ENCODE measurements at places on chromosomes 5 and 9.

DNA sequence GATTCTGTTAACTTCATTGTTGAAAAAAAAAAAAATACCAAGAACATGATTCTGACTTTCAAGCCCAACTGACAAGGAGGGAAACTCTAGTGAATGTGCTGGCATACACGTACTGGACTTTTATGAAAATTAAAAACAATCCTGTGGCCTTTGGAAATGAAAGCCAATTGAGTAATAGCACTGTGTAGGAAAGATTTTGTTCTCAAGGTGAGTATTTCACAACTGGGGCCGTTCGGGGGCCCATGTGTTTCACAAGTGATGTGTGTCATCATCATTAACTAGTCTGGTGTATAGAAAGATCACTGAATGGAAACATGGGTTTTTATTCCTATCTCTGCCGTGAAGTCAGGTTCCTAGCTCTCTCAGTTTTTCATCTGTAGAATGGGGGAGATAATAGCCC is 605.0 kb upstream of the CLINT1 start:
- DNase-seq, result no peak

DNA sequence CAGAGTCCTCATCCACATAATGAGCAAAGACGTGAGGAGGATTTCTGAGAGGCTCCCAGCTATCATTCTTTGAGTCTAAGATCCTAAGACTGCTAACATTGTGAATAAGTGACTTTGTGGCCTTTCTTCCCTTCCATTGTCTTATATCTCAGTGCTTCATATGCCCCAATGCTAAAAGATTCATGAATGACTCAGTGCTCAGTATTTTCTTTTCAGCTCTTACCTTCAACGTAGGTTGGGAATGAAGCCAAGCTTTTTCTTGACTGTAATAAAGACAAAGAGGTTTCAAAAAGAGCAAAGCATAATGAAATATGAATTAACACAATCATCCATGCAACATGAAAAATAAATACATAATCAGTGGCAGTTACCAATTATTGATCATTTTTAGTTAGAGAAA is 146.4 kb downstream of the ENTREP1 start:
- DNase-seq, result peak; percentile 9

- no peak for DNase-seq
Measured at GRCh38 chr5:161850491-161850890, 2.6 kb downstream of the GABRA1 start.

GRCh38 chr9:101993771-101994170 is 255.3 kb upstream of the GRIN3A start:
- peak; percentile 2 for DNase-seq

DNA sequence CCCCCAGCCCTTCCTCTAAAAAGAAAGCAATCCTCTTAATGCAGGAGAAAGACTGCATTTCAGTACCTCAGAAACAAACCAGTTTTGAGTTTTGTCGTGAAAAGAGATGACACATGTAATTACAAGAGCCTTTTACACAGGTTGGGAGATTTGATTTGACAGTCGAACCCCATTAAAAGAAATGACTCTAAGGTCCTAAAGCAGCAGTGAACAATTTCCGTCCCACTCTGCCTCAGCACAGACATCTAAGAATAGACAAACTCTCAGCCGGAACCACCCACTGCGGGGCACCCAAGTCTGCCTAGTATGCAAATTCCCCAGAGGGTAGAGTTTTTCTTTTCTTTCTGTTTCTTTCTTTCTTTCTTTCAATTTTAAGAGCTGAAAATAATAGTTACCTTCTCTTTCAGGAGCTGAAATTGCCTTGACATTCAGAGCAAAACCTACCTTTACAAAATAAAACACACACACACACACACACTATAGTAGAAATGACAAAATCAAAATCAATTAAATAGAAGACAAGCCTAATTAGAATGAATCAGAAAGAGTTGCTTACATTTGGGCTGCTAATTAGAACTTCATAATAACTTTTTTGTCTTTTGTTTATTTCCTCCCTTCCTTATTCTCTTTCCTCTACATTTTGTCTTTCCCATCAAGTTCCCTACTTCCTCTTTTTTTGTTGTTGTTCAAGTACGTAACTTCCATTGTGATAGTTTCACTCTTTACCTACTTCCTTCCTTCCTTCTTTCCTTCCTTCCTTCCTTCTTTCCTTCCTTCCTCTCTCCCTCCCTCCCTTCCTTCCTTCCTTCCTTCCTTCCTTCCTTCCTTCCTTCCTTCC is 65.1 kb downstream of the BASP1 start:
- DNase-seq, result no peak

DNA sequence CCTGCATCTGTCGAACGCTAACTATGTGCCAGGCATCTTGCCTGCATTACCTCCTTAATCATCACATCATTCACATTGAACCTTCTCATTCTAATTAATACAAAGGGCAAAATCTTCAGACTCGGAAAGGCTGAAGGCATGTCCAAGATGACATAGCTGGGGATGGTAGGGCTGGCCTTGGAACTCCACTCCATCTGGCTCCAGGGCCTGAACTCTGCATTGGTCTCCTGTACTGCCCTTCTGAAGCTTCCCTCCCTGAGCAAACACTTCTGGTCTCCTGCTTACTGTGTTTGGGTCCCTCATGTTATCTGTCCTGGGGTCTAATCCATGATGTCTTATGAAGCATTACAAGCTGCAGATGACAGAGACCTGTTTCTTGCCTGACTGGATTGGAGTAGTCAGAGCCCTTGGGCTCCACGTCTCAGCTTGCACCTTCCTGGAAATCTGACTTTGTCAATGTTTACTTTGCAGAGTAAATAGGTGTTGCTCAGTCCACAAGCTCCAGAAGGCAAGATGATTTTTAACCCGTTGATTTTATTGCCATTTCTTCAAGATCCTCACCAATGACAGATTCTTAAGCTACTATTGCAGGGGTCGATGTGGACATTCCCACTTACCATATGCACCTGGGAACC is 106.1 kb downstream of the GALNT10 start:
- no peak for DNase-seq

GRCh38 chr5:136062366-136063274 is 33.8 kb downstream of the TGFBI start:
- no peak for DNase-seq

GRCh38 chr5:61964201-61964600 is 341.8 kb upstream of the KIF2A start:
- DNase-seq, result peak; percentile 85

GRCh38 chr5:139413963-139414362 is 10.1 kb upstream of the SPATA24 start:
- DNase-seq, result no peak

DNA sequence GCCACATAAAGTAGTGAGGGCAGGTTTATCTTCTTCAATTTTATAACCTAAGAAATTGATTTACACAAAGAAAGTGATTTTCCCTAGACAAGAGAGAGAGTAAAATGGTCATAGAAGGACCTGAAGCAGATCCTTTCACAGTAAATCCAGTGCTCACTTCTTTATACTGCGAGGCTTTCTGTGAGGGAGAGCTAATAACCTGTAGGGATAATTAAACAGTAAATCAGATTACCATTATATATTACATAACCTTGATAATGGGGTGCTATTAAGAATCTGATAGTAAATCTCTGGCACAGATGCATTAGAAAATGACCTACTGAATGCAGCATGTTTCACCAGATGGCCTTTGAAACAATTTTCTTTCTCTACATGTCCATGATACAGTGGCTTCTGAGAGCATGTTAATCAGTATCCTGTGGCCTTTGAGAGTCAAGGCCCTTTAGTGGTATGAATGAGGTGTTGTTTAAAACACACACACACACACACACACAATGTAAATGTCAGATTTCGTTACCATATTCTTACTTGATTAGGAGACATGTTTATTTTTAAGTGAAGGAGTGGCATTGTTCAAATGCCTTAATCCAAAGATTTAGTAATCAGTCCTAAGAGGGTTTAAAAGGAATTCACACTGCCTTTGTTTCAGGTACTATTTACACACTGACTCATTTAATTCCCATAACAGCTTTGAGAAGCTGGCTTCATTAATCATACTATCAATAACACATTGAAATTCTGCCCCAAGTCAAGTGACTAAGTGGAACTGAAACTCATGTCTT is 124.7 kb downstream of the ALDH1A1 start:
- peak; percentile 52 for DNase-seq

DNA sequence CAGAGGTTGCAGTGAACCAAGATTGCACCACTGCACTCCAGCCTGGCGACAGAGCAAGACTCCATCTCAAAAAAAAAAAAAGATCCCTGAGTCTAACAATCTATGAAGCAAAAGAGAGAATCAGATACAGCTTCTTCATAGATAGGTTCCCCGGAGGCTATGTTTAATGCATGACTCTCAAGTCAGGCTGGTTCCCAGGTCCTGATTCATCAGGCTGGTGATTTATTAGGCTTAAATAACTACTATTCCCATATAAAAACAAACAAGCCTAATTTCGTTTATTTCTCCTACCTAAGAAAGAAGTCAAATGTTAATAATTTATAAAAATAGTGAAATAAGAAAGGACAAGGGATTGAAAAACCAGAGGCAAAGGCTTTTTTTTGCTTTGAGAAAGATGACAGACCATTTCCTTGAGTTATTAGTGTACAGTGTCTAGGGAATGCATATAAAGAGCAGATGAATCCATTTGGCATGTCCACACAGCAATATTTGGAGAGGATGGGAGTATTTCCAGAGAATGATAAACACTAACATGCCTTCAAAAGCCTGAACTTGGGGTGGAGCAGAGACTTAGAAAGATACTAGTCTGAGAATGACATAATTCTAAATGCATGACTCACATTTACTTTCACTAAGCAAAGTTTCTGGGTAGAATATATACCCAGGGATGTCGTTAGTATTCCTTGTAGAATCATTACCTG is 115.3 kb downstream of the NREP start:
- DNase-seq, result peak; percentile 77

GRCh38 chr5:10634050-10634449 is 70.2 kb downstream of the ANKRD33B start:
- DNase-seq, result no peak

DNA sequence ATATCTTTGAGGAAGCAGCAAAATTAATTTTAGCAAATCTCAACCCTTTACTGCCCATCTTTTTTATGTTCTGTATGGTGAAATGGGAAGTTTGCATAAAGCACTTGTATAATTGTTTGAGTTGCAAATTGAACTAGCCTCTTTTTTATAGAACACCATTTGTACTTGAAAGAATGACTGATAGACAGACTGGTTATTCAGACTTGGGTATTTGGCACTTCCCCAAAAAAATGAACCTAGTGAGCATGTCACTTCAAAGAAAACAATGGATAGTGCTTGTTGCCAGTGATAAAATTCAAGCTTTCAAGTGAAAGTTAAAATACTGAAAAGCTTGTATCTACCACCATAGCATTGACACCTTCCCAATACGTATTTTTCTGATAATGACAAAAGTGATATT is 115.8 kb downstream of the ERCC6L2 start:
- DNase-seq, result peak; percentile 17

GRCh38 chr9:101119206-101119819 is 90.8 kb downstream of the PLPPR1 start:
- peak; percentile 22 for DNase-seq

- no peak for DNase-seq
Measured at GRCh38 chr5:122908108-122908507, 62.7 kb downstream of the SNX24 start.

DNA sequence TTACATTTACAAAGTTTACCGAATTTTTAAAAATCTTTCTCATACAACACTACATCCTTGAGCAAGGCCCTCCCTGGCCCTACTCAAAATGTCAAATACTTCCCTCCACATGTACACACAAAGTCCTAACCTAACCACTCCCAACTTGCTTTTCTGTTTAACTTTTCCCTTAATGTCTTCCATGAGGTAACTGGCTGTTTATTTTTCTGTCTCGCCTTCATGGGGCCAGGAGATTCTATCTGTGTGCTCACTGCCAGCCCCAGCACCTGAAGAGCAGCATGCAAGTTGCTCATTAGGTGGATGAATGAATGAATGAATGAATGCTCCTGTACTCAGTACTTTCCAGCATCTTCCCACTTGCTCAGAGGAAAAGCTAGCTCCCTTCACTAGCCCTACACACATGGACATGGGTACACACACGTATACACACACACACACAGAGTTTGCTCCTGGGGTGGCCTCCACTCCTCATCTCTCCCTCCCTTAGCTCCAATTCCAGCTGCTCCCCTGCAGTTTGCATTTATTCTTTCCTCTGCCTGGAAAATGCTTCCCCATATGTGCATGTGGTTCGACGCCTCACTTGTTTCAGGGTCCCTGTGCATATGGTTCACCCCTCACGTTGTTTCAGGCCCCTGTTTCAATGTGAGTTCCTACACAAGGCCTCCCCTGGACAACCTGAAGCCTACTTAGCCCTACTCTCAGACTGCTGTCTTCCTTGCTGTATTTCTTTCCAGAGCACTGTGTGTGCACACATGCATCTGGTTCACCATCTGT is 165.2 kb downstream of the ROR2 start:
- DNase-seq, result no peak

DNA sequence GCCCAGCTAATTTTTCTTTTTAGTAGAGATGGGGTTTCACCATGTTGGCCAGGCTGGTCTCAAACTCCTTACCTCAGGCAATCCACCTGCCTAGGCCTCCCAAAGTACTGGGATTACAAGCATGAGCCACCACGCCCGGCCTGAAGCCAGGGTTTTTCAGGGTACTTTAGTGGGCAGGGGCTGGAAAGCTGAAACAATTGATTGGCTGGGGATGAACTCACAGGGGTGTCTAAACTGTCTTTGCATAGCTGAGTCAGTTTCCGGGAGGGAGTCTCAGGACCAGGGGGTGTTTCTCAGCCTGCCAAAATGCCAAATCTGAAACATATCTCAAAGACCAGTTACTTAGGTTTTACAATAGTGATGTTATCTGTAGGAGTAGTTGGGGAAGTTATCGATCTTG is 46.1 kb downstream of the PRUNE2 start:
- peak; percentile 11 for DNase-seq

GRCh38 chr9:76025286-76025685 is 134.8 kb downstream of the PCSK5 start:
- no peak for DNase-seq

GRCh38 chr9:81499594-81499993 is 189.8 kb downstream of the TLE1 start:
- no peak for DNase-seq

- DNase-seq, result no peak
Measured at GRCh38 chr9:135222881-135223760, 135.7 kb downstream of the OLFM1 start.

DNA sequence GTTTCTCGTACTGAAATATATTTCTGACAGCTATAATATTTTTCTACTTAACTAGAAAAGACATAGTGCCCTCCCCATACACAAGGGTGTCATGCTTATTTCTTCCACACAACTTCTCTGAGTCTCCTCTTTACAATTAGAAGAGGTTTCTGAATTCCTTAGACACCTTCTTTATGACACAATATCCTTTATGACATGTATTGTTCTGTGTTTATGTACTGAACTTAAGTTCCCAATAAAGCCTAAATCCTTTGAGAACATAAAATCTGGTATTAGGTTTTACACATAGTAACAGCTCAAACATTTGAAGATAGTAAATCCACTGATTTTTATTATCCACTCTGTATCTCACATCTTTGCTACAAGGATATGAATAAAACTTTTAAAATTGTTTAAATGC is 32.5 kb downstream of the GRAMD2B start:
- no peak for DNase-seq

Measured in fibroblast of skin of back (primary cell).